Bronchial smooth muscle cell (primary cell): ENCODE measurements at places on chromosomes 12 and 14. TPM values are rescaled to one million over a fixed set of nuclear protein-coding genes. Genes with fewer than 3 reads are reported as not detected.

Gene CYP46A1
- 0.47 and 1.4 TPM in 2 replicates for total RNA-seq

Gene PLBD1
- 0.95 and 1.5 TPM in 2 replicates for total RNA-seq

Gene ACOT6
- not detected in 2 replicates for total RNA-seq

Gene MGST1
- total RNA-seq: 37.1 and 38.0 TPM in 2 replicates

Gene RD3L
- not detected in 2 replicates for total RNA-seq

Gene FBLN5
- 15.9 and 17.4 TPM in 2 replicates for total RNA-seq

Gene FGF6
- not detected in 2 replicates for total RNA-seq

Gene IL22
- not detected in 2 replicates for total RNA-seq

Gene LBHD2
- total RNA-seq: not detected in 2 replicates

Gene NR4A1
- total RNA-seq: 1.6 TPM in 2 replicates

Gene DPPA3
- total RNA-seq: not detected in 2 replicates

Gene KRT82
- total RNA-seq: not detected in 2 replicates

Gene RDH16
- 0.16 and 0.17 TPM in 2 replicates for total RNA-seq

Gene FOXA1
- not detected in 2 replicates for total RNA-seq

Gene BAZ2A
- 12.3 and 13.1 TPM in 2 replicates for total RNA-seq

Gene POLE
- 13.9 and 14.8 TPM in 2 replicates for total RNA-seq

Gene GZMB
- total RNA-seq: not detected in 2 replicates

Gene PPP1R13B
- 1.8 and 2.2 TPM in 2 replicates for total RNA-seq

Gene HOXC4
- 0.16 TPM in 1 of 2 replicates, not detected in the other for total RNA-seq

Gene CCDC184
- total RNA-seq: 0.32 and 0.34 TPM in 2 replicates

Gene TBC1D30
- 0.32 and 0.43 TPM in 2 replicates for total RNA-seq

Gene BMP4
- 1.1 and 7.6 TPM in 2 replicates for total RNA-seq

Gene KLRK1
- total RNA-seq: not detected in 2 replicates

Gene GPR137C
- total RNA-seq: 0.43 and 0.79 TPM in 2 replicates

Gene ACTR6
- 8.8 and 15.3 TPM in 2 replicates for total RNA-seq

Gene PRKD1
- total RNA-seq: 8.4 and 9.5 TPM in 2 replicates

Gene ALKBH2
- total RNA-seq: 19.5 and 24.7 TPM in 2 replicates

Gene AMHR2
- total RNA-seq: not detected in 2 replicates

Gene C12orf54
- not detected in 2 replicates for total RNA-seq
